ENCODE measurements at places on chromosomes 7 and 10. TPM values are rescaled to one million over a fixed set of nuclear protein-coding genes. Genes with fewer than 3 reads are reported as not detected.

- no peak for DNase-seq
Observed at GRCh38 chr7:86445285-86445684, 198.4 kb upstream of the GRM3 start.

DNA sequence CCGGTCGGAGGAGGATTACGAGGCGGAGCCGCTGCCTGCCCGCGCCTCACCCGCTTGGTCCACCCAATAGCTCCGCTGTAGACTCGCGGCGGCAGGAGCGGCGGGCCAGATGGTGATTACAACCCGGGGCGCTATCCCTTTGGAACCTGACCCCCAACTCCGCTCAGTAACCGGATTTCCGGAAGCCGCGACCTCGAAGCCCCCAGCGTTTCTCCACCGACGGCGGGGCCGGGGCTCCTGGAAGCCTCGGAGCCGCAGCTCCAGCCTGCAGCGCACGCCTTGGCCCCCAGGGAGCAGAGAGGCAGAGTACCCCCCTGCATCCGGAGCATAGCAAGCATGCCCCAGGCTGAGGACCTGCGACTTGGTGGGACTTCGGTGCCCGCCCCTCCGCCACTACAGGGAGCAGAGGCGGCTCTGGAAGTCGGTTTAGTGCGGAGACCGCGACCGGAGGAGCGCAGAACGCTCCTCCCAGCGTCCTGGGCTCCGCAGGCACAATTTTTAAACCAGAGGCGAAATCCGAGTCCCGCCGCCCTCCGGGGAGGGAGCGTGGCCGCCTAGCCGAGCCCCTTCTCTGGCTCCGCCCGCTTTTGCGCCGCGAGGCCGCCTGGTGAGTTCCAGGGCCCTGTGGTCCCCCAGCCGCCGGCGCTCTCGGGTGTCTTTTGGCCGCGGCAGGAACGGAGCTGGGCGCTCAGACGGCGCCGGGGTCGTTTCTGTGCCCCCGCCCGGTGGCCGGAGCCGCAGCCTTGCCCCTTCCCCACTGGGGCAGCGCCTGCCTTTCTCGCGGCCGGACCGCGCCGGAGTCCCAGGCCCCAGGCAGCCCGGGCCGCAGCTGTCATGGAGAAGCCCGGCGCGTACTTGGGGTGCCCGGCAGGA is 28.2 kb upstream of the BMS1 start:
- DNase-seq: peak; percentile 69

DNA sequence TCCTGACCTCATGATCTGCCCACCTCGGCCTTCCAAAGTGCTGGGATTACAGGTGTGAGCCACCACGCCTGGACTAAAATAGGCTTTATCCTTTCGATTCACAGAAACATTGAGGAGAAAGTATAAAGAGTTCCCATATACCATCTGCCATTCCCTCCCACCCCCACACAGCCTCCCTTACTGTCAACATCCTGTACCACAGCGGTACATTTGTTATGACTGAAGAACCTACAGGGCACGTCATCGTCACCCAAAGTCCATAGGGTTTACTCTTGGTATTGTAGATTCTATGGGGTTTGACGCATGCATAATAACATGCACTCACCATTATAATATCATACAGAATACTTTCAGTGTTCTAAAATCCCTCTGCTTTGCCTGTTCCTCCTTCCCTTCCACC is 28.0 kb downstream of the ARL5B start:
- no peak for DNase-seq

- DNase-seq: no peak
Observed at GRCh38 chr10:74118804-74119203, 31.8 kb downstream of the AP3M1 start.

Gene SRRM3
- total RNA-seq: 1.0 TPM

Gene ANAPC16
- 132 TPM for total RNA-seq

Gene PLXDC2
- total RNA-seq: 42.1 TPM

DNA sequence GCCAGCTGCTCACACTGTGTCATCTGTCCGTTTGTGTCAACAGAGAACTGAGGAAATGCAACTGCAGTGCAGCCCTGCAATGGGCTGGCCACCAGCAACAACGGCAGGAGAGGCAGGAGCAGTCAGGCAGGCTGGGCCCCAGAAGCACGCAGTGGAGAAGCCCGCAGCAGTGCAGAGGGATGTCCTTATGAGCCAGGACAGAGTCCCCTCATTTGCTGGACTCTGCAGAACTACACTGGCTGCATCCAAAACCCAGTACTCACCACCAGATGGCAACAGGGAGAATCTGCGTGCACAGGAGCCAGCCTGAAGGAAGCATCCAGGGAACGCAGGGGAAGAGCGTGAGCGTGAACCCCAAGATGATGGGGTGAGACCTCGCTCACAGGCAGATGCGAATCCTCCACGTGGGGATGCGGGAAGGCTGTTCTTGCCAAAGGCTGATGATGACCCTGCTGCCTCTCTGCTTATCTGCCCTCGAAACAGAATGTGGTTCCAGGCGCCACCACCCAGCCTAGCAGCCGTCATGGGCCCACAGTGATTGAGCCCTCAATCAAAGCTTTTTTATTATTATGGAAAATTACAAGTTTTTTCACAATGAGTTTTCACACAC is 232.1 kb downstream of the PTPRN2 start:
- peak; percentile 14 for DNase-seq

- DNase-seq: no peak
Observed at GRCh38 chr10:70836319-70836718, 20.6 kb downstream of the SGPL1 start.

- peak; percentile 43 for DNase-seq
Observed at GRCh38 chr7:30652132-30652531, 30.1 kb downstream of the CRHR2 start.

Gene INHBA
- 5.9 TPM for total RNA-seq

Gene TMEM184A
- 11.0 TPM for total RNA-seq

DNA sequence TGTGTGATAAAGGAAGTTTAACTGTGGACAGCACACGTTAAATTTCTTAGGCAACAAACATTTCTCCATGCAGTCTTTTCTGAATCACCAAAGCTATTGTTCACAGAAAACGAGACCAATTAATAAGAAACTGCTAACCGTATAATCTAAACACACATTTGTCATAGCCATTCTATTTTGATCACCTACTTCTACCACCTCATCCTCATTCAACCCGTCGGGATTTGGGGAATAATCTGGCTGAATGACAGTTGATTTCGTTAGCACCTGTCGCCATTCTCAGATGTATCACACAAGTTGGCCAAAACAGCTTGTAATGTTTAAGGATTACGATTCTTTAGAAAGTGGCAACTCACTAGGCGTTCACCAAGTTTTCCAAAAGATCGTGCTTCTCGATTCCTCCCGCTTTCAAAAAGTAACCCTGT is 1.2 kb downstream of the EZH2 start:
- no peak for DNase-seq

DNA sequence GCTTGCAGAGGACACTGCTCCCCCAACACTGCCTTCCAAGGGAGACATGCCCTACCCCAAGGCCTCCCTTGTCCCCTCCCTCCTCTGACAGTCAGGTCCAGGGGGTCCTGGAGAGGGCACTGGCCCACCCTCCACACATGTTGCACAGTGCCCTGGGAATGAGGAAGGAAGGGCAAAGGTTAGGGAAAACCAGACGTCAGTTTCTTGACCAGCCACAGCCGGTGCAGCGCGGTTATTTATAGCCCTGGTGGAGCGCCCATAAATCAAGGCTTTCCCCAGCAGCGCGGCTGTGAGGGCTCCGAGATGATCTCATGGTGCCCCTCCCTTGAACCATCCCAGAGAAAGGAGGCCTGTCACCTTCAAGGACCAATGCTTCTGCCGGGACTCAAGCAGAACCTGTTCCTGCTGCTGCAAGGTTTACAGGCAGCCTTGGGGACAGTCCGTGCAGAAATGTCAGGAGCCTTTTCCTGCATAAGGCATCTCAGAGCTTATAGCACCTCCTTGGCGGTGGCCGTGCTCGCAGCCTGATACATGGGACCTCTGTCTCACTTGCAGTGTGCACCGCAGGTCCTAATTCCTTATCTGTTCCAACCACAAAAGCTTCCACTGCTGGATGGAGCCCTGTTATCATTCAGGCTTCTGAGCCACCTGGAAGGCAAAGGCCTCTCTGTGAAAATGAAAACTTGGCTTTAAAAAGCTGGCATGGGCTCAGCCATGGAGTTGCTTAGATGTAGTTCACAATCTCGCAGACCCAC is 127.3 kb downstream of the LHPP start:
- DNase-seq: peak; percentile 94

Gene GIMAP2
- 19.5 TPM for total RNA-seq

Gene ARMC3
- 5.5 TPM for total RNA-seq

Gene GARIN1A
- 2.5 TPM for total RNA-seq

GRCh38 chr10:102923601-102924000 is 5.5 kb downstream of the CNNM2 start:
- no peak for DNase-seq

DNA sequence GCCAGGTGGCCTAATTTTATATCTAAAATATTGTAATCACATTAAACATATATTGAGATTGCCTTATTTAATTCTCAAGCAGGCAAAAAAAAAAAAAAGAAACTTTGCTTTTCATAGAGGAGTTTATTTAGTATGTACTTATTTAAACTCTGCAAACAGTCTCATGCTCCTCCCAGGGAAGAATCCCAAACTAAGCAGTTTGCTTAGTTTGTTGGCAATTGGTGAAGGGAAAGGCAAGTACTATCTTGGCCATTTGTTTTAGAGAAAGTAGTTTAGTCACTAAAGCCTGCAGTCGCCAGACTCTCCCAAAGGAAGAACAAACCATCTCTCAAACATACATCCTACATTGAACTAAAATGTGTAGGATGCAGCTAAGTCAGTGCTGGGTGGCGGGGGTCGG is 226.8 kb downstream of the CDC14C start:
- no peak for DNase-seq

All from kidney (tissue), 22 donors.